Common myeloid progenitor, CD34-positive (primary cell): ENCODE measurements at places on chromosomes 2 and 18.
A peak's percentile ranks its signal among the peaks of the same experiment; 100 is the strongest.

DNA sequence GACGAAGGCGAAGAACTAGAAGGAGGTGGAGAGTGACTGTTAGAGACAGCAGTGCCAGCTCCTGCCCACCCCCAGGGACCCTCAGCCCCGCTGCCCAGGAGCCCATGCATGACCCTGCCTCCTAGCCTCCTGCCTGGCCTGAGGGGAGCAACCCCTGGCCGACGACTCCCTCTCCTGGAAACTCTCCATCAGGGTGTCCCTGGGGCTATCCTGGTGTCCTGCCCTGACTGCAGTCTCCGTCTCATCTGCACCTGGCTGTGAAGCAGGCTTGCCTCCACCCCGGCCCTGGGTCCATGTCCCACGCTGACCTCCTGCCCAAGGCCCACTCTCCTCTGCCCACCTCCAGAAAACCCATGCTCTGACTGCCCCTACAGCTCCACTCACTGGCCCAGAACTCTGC lies 120.2 kb downstream of the RPIA start:
- DNase-seq: no peak

DNA sequence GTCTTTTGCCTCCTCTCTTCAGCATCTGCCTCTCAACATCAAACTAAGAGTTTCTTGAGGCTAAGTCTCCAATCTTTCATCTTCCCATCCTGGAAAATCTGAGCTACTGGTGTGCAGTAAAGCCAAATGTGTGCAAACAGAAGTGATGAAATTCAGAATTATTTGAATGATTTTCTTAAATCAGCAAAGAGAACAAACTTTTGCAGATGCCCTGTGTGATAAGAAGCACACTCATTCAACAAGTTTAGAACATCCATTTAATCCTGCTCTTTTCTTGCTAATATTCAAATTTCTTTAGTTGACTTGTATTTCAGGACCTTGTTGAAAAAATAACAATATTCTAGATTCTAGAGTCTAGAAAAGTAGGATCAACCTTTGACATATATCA lies 1374.9 kb upstream of the CELF4 start:
- DNase-seq: no peak

DNA sequence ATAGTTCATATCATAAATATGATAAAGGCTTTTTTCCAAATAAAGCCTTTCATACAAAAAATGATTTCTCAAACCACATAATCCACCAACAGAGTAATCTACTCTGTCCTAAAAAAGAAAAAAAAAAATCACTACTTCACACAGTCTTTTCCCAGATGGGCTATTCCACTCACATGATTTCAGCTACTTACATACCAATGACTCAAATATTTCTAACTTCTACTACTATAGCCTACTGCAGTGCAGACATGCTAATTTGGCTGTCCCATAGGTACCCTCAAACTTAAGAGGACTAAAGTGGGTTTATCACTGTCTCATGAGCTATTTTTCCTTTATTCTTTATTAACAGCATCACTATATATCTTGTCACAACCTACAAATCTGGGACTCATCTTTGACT lies 57.4 kb downstream of the SLC66A3 start:
- DNase-seq: no peak

GRCh38 chr2:52341732-52342131 lies 1309.8 kb upstream of the NRXN1 start:
- no peak for DNase-seq

DNA sequence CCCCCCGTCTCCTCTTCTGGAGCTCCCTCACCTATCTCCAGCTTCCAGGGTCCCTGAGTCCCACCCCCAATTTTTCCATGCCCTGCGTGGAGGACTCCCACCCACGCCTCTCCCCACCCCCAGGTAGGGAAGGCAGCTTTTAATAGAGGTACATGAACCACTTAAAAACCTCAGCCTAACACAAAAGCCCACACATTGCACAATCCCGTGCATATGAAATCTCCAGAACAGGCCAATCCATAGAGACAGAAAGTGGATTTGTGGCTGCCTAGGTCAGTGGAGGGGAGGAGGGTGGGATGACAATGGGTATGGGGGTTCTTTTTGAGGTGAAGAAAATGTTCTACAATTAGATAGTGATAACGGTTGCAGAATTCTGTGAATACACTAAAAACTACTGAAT lies 145.6 kb downstream of the CABLES1 start:
- no peak for DNase-seq

DNA sequence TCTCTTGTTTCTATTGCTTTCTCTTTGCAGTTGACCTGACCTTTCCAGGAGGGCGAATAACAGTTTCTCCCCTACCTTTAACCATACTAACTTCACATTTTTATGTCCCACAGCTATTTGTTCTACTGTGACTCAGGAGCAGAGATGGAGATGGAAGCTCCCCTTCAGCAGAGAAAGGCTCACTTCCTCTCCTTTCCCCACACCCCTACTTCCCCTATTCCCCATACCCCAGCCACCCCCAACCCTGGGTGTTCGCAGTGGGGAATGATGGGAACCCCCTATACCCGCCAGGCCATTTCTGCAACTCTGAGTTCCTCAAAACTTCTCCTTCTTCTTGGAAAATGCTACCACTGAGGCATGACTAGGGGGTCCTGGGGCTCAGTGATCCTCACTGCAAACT lies 285.4 kb upstream of the MGAT5 start:
- no peak for DNase-seq

- no peak for DNase-seq
Measured at GRCh38 chr2:16323126-16323520, 342.5 kb downstream of the CYRIA start.

GRCh38 chr2:240894006-240894405 lies 1.9 kb downstream of the MAB21L4 start:
- DNase-seq: no peak

DNA sequence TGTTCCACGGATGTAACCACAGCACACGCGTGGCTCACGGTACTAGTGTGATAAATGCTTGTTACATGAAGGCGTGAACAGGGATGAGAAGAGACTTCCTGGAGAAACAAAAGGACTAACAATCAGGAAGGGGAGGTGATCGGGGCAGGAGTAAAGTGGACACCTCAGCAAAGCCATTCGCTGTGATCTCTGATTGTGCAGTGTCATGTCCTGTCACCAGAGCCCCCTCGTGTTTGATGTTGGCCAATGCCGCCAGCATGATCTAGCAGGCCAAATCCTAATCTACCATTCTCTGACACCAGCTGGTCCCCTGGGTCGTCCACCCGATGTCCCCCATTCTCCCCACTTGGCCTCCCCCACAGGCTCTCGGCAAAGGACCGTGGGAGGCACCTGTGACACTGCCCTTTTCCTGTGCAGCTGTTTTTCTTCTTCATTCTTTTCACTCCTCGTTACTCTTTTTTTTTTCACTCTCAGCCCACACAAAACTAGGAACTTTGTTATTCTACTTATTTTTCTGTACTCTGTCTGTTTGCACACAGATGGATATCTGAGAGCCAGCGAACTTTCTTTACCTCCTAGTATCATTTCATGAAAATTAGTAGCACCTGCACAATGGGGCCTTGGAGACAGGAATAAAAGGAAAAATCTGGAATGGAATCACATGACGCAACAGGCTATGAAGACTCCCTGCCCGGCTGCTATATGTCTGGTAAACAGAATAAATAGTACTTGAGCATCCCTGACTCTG lies 146.8 kb downstream of the TGIF1 start:
- peak; percentile 92 for DNase-seq
